ENCODE measurements at places on chromosomes 6 and 20.

DNA sequence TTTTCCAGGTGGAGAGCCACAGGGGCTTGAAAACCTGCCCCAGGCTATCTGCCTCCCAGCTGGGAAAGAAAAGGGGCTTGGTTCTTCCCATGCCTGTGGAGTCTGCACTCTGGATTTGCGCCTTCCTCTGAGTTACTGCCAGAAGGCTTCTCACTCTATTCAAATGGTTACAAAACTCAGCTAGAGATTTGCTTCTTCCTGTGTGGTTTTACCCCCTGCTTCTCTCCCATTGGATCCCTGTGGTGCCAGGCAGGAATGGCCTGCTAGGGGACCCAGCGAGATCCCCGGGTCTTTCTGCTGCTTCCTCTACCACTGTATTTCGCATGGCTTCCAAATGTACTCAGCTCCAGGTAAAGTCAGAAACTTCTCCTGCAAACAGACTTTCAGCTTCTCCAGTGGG is 192.0 kb upstream of the HS3ST5 start:
- DNase-seq, result no peak

DNA sequence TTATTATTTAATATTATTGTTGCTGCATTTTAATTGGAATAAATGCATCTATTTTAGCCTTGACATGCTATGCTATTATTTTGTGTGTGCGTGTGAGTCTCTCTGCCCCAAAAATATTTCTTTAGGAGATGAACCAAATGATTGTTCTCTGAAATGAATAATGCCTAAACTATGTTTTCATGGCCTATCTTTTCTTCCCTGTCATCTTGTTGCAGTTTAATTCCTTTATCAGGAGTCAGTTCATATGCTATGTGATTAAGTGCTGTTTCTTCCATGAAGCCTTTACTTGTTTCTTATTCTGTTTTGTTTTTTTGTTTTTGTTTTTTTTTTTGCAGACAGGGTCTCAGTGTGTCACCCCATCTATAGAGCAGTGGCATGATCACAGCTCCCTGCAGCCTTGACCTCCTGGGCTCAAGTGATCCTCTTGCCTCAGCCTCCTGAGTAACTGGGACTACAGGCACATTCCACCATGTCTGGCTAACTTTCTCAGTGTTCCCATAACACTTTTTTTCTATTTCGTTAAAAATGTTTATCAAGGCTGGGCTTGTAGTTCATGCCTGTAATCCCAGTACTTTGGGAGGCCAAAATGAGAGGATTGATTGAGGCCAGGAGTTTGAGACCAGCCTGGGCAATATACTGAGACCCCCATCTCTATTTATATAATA is 25.7 kb downstream of the TPX2 start:
- DNase-seq, result no peak

- DNase-seq, result no peak
Observed at GRCh38 chr6:8859501-8859900, 424.2 kb upstream of the SLC35B3 start.

DNA sequence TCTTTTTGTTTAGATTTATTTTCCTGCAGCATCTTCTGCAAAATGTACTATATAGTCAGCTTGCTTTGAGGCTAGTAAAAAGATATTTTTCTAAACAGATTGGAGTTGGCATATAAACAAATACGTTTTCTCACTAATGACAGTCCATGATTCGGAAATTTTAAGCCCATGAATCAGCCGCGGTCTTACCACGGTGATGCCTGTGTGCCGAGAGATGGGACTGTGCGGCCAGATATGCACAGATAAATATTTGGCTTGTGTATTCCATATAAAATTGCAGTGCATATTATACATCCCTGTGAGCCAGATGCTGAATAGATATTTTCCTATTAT is 3.2 kb downstream of the FOXC1 start:
- no peak for DNase-seq

- DNase-seq, result no peak
Observed at GRCh38 chr6:67976486-67976885, 658.6 kb upstream of the ADGRB3 start.

GRCh38 chr20:41125530-41126457 is 11.5 kb upstream of the PLCG1 start:
- DNase-seq, result no peak

GRCh38 chr6:130129762-130130246 is 92.9 kb downstream of the SAMD3 start:
- no peak for DNase-seq

- no peak for DNase-seq
Observed at GRCh38 chr20:57157106-57157691, 109.2 kb downstream of the BMP7 start.

DNA sequence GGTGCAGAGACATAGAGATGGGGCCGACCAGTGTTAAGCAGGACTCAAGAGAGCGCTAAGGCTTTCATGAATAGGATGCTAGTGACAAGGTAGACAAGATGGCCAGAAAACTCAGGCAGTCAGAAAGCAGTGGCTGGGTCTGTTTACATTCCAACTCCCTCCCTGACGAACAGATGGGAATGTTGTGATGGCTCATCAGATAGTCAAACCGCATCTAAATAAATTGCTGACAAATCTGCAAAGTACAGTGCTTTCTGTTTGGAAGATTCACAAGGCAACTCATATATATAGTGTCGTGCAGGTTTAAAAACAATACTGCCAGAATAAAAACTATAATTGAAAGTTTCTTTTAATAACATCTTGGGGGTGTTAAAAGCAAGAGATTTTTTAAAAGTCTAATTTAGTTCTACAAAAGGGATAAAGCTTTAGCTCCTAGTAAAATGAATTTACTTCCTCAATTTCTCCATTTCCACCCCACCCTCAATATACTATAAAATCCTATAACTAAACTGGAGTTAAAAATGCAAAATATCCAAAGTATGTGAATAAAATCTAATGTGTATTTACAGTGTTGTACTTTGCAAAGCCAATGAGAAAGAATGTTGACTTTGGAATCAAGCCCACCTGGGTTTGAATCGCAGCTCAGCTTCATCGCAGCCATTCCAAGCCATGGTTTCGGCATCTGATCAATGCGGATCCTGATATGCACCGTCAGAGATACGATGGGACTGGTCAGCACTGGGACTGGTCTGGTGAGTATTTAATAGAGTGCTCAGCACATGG is 247.3 kb upstream of the PDE10A start:
- DNase-seq, result no peak

- DNase-seq, result peak; percentile 25
Observed at GRCh38 chr6:2765896-2766766, 938 bp downstream of the WRNIP1 start.

DNA sequence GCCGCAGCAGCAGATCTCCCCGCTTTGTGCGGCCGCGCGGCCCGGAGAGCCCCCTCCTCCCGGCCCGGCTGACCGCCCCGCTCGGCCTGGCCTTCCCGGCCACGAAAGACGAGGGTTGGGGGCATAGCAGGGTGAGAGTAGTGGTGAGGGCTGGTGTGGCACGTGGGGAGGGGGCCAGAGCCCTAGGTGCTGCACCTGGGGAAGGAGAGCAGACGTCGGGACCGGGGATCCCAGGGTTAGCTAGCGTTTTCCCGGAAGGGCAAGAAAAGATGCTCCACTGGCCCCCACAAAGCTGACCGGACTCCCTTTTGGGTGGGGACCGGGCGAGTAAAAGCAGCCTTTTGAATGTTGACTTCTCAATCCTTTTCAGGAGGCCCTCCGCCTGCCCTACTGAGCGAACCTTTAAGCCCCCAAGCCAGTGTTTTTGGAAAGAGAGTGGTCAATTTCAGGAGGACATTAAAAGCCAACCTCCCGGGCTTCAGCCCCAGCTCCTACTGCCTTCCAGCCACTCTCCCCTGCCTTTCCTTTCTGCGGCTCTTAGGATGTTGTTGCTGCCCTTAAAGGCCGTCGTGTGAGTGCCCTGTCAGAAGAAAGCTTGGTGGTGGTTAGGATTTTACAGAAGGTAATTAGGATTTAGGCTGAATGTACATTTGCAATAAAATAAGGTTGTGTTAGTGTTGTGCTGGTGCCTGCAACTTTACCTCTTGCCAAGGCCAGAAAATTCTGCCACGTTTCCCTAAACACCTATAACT is 648 bp upstream of the BACH2 start:
- peak; percentile 8 for DNase-seq

GRCh38 chr6:29723666-29724588 is 693 bp downstream of the HLA-F start:
- DNase-seq, result peak; percentile 87

DNA sequence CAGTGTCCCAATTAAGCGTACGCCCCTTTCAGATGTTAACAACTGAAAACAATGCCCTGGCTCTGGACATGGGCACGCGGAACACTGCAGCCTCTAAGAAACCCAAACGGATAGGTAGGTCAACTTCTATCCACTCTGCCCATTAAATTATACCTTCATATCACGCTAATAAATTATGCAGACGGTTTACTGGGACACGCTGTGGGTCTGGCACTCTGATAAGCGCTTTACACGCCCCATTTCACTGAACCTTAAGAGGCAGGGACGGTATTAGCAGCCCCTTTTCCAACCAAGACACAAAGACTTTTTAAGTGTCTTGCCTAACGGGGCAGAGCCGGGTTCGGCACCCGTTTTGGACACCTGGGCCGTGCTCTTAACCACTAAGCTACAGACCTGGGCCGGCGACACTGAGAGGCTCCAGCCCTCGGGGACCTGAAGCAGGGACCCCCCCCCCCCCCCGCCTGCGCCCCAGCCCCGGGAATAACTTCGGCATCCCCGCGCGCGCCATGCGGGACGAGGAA is 744 bp downstream of the STAU1 start:
- no peak for DNase-seq

DNA sequence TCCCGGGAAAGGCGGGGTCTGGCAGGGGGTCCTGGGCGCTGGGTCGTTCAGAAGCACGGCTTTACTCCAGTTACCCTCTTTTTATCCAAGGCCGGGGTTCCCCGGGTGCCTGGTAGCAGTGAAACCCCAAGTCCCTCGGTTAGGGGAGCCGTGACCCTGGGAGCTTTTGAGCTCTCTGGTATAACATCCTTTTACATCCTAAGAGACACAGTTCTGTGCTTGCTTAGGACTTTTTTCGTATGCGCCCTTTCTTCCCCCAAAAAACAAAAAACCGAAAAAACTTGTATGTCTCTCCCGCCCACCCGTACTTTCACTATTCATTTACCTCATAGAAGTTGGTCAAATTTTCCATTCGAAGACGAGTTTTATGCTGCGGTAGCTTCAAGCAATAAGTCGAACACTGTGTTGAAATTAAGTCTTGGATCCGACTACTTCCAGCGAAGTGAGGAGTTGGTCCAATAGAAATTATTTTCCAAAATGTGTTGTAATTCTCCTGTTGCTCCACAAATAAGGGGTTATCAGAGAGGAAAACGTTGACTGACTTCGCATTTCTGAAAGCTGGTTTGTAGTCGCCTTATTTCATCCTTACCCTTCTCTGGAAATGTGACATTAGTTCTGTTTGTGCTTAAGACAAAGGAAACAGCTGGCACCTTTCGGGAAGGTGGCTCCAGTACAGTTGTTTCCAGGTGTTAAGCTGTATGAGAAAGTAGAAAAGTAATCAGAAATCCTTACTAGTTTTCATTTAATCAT is 816 bp upstream of the MAN1A1 start:
- peak; percentile 38 for DNase-seq

GRCh38 chr6:110813338-110814101 is 1.7 kb downstream of the CDK19 start:
- DNase-seq, result no peak

GRCh38 chr6:148109732-148110131 is 232.9 kb upstream of the SASH1 start:
- DNase-seq, result no peak

- DNase-seq, result no peak
Observed at GRCh38 chr20:38249536-38250310, 10.8 kb downstream of the KIAA1755 start.

Measured in GM10248 (cell line).